Activated T-cell treated with anti-CD3 and anti-CD28 coated beads for 1 hour (primary cell): ENCODE measurements at places on chromosomes 2 and 18.

DNA sequence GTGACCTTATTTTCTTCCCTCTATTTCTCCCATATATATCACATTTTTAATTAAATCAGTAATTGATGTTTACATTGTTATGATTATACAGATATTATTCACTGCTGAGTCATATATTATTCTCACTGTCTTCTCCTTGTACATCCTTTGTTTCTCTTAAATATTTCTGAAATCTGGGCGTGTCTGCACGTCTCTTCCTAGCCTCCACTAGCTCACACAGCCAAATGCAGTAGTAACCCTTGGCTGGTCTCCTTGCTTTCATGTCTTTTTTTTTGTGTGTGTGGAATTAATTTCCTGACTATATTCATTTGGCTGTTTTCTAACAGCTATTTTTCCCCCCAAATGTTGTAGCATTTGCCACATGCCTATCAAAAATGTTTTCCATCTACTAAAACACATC lies 15.8 kb downstream of the CCNYL1 start:
- DNase-seq: no peak

DNA sequence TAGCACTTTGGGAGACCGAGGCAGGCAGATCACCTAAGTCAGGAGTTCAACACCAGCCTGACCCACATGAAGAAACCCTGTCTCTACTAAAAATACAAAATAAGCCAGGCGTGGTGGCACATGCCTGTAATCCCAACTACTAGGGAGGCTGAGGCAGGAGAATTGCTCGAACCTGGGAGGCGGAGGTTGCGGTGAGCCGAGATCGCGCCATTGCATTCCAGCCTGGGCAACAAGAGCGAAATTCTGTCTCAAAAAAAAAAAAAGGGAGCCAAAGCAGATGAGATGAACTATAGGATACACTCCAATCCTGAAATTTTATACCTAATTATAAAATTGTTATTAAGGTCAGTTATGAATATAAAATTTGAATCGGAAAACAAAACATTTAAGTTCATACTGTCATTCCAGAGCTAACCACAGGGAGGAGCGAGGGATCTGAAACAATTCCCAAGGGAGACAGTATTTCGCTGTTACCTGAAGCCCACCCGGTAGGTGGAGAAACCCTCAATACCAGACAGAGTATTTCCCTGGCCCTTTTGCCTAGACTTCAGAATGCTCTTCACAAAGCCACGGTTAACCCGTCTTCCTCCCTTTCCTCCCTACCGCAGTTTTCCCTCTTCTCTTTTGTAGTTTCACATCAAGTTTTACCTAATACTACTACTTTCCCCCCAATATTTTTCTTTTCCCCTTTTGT lies 1.4 kb downstream of the PPM1G start:
- DNase-seq: no peak

GRCh38 chr18:37654034-37654433 lies 88.4 kb upstream of the CELF4 start:
- no peak for DNase-seq

DNA sequence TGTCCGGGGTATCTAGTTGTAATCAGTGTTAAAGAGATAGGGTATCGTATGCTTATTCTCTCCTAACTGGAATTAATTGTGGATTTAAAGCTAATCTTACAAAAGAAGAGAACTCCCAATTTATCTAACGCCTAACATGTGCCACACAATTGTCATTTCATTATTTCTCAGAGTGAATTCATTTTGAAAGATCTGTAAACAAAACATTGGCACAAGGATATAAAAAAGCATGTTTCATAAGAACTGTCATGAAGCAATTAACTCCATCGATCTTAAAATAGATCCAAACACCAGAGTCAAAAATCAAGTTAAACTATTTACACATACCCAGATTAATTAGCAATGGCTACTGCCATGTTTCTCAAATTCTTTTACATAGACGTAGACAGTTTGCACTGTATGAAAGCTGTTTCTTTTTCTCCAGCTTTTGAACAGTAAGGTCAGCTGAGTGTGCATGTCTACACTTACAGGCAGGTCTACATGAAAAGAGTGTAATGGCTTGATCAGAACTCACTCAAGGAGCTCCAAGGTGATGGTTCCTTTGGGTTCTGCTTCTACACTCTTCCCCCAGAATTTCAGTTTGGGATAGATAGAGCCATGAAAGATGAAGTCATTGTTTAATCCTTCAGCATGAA lies 38.8 kb downstream of the CABYR start:
- no peak for DNase-seq

DNA sequence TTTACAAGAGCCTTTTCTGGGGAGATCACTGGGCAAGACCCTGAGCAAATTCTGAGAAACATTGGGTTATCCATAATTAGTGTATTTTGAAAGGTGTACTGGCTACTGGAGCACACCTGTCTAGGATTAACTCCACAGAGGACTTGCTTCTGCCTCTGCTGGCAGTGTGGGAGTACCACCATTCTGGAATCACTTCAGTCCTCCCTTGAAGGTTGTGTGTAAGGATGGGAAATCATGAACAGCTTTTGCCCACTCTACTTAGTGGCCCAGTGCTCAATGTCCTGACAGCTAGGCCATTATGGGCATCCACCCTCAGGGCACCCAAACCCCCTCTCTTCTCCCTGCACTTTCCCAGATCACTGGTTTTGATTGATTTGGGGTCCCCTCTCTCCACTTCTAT lies 8.1 kb upstream of the SANBR start:
- DNase-seq: no peak

GRCh38 chr2:25473131-25473530 lies 131.4 kb upstream of the DNMT3A start:
- DNase-seq: no peak

DNA sequence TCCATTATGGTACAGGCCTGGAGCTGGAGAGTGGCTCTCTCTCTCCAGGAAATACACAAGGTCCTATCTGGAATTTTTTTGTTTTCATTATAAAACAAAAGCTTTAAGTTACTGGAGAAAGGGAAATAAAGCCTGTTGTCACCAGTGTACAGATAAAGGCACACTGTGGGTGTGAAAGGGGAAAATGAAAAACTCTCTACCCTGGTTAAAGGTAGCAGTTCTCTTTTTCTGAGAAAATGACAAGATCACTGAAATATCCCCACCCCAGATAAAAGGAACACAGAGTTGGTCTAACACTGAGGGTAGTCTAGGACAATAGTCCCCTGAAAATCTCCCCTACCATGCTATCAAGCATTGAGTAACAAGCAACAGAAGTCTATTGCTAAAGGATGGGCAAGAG lies 438.7 kb downstream of the MBD2 start:
- no peak for DNase-seq

GRCh38 chr2:237228281-237228625 lies 142.6 kb downstream of the COPS8 start:
- DNase-seq: no peak

DNA sequence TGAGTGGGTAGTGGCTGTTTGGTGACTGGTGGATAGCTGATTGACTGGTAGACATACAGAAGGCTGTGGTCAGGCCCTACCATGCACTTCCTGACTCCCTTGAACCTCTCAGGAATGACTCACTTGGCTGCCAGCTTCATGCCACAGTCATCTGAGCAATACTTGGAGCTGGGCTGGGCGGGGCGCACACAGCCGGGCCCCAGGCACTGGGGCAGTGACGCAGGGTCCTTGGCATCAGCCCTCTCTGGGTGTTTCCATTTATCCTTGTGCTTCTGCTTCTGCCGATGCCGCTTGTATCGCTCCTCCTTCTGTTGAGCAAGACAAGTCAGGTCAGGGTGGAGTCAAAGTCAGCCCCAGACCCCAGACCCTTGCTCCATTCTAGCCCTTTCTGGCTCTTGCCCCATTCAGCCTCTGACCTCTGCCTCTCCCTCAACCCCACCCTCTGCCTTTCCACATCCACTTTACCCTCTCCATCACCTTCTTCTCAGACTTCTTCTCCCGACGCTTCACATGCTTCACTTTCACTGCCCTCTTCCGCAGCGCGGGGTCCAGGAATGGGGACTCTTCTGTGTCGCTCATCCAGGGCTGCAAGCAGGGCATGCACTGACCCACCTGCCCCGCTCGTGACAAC lies 3.0 kb upstream of the MBD1 start:
- DNase-seq: no peak

DNA sequence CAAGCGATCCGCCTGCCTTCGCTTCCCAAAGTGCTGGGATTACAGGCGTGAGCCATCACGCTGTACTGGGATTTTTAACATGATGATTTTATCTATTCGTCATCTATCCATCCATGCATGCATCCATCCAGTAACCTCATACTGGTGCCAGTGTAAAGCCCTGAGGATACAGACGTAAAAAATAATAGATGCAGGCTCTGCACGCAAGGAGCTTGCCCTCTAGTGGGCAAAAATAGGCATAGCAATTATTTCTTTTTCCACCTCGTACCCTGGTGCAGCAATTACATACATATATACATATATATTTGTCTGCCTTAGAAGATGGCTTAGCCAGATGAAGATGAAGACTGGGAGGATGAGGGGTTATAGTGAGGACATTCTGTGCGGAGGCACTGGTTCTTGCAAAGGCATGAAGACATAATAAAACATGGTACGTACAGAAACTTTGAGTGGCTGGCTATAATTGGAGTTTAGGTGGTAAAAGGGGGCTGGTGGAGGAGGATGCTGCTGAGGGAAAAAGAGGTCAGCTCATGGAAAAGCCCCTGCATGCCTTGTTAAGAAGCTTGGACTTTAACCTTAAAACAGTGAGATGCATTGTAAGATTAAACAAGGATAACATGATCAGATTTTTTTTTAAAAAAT lies 19.6 kb upstream of the RPIA start:
- no peak for DNase-seq

DNA sequence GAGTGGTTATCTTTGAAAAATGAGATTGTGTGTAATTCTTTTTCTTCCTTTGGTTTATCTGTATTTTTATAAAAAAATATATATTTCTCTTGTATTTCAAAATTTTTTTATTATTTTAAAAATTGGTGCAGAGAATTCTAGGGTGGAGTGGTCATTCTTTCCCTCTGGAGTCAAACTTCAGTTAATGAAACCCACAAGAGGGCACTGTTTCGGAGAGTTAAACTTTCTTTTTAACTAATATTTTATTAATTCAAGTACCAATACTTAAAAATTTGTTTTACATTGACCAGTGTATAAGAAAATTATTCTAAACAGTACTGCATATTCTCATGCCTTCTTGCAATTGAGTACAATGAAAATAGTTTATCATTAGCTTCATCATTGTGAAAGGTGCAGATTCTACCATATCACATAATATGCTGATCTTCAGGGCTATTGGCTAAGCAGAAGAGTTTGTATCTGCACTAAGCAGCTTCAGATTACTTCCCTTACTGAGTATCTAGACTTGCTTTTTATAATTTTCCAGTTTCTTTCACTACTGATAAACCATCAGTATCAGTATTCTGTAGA lies 50.1 kb downstream of the HS1BP3 start:
- DNase-seq: no peak

- no peak for DNase-seq
Observed at GRCh38 chr18:7459851-7460770, 107.0 kb upstream of the PTPRM start.

GRCh38 chr18:65827444-65827843 lies 76.6 kb downstream of the CDH7 start:
- no peak for DNase-seq

DNA sequence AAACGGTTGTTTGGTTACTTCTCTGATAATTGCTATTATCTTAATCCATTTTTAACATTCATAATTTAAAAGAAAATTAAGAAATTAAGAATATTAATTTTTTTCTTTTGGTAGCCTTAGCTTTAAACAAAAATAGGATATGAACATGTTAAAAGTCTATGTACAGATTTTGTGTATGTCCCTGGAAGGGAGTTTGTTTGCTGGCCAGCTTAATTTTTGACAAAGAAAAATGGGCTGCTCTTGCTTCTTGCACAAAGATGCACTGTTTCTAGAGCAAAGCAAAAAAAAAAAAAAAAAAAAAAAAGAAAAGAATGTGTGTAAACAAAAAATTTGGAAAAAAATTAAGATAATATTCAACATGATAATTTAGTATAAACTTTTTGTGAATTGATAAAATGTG lies 1.3 kb downstream of the RFTN2 start:
- DNase-seq: no peak

- DNase-seq: no peak
Observed at GRCh38 chr2:17813010-17813741, 3.1 kb upstream of the MSGN1 start.

GRCh38 chr2:160091381-160091780 lies 29.0 kb upstream of the PLA2R1 start:
- no peak for DNase-seq

DNA sequence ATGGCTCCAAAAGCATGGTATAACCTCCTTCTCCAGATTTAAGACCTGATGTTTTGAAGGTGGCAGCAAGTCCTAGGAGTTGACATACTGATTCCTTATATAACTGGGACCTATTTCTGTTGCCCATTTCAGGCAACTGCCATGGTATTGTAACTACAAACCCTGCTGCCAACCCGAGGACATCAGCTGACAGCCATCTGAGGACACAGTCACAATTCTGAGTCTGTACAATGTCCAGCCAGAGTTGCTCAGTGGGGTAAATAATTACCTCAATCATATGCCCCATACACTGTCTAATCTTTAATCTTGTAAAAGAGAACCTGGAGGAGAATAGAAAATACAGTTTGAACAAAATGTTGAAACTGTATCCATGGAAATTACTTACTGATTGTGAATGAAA lies 8.7 kb upstream of the GAREM2 start:
- DNase-seq: no peak

DNA sequence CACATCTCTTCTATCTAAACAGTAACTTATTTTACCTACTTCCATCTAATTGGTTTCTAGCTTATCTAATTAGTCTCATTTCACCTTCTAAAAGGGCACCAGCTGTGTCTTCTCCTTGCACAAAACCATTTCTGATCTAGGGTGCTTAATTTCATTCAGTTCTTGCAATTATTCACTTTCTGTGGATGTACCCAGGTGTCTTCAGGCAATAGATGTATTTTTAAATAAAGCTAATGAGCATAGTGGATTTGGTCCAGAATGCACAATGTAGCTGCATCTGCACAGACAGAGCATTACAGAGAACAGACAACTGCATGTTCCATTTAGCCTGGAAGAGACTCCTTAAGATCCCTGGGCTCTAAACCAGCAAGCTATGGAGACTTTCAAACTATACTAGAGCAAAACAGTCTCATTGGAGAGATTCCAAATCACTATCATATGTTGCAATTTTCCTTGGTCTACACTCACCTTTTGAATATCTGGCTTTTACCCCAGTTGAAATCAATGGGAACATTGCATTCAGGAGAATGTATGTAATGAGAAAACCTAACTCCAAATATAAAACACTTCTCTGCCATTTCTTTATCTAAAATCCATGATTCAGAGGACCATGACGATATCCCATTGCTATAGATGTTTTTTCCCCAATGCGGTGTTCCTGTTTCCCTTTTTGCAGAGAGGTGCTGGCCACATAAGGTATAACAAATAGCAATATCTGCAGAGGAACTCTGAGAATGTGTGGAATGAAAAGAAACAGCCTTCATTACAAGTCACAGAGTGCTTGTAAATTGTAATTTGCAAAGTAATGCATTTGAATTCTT lies 3.5 kb upstream of the RFX8 start:
- DNase-seq: no peak

- no peak for DNase-seq
Observed at GRCh38 chr2:120291401-120292311, 39.0 kb downstream of the RALB start.

DNA sequence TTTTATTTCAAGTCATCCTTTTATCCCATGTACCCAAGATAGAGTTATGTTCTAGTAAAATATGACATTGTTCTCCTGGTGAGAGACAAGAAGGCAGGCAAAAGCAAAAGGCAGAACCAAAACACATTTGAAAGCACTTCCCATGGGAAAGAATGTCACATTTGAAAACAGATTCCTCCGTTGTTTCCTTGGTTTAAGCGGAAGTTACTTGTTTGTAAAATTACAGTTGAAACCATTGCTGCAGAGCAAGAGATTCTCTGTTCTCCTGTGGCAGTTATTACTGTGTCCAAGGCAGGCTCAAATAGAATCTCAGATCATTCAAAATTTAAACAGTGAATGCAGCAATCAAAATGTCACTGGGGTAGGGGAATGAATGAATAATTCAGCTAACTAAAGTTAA lies 149.6 kb downstream of the MTCL1 start:
- DNase-seq: no peak
